ENCODE measurements at places on chromosomes 7 and 10. TPM values are rescaled to one million over a fixed set of nuclear protein-coding genes. Genes with fewer than 3 reads are reported as not detected.

DNA sequence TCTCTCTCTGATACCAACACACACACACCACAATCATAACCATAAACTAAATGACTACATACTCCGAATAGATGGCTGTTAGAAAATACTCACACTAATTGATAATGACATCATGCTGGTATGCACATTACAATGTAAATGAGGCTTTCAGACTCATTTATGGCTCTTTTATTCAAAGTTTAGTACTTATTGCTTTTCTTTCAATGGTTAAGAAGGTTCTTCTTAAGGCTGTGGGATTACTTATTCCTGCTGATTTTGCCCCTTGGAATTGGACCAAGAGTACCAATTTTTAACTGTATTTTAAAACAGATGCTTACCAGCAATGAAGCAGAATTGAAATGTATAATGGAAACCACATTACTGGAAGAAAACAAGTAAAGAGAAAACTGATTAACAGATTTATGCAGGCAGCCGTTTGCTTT lies 20.6 kb upstream of the CABCOCO1 start:
- DNase-seq, result no peak
- H3K4me1 ChIP-seq, result peaks cover 8% of the 10 kb centered on the region
- no peak overlapping the region for H3K27ac ChIP-seq
- H3K4me3 ChIP-seq, result no peak overlapping the region
- no peaks in the 10 kb centered on the region for H3K27me3 ChIP-seq

GRCh38 chr7:522071-522950 lies 2.7 kb upstream of the PDGFA start:
- peaks cover 32% of the 10 kb centered on the region for H3K4me1 ChIP-seq
- peaks cover 32% of the 10 kb centered on the region for H3K27me3 ChIP-seq
- H3K36me3 ChIP-seq, result no peaks in the 10 kb centered on the region
- H3K27ac ChIP-seq, result peak overlapping the region; percentile 6

GRCh38 chr7:156021471-156021870 lies 209.2 kb upstream of the SHH start:
- no peaks in the 10 kb centered on the region for H3K36me3 ChIP-seq
- no peak for DNase-seq
- H3K27ac ChIP-seq, result no peak overlapping the region

DNA sequence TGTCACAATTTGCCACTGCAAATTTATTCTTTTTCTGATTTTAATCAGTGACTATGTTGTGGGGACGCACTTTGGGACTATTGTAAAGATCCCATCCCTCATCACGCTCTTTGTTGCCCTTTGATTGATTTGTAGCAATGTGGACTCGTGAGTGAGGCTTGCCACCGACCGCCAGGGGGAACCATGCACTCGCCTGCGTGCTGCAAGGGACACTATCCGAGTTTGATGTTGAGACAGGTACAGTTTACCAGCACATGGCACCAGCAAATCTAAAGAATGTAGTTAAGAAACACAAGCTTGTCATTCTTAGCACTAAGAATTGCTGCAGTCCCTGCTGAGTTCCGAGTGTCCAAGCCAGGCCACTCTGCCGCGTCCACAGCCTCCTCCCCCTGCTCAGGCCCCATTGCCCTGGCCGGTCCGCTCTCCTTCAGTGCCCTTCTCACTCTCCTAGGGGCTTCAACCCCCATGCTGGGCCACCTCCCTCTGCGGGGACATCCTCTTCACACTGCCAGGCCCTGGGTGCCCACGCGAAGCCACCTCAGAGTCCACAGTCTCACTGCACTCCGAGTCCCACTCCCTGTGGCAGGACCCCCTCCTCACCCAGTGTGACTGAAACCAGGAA lies 2.0 kb upstream of the SFTPA2 start:
- no peak overlapping the region for H3K4me3 ChIP-seq
- H3K4me1 ChIP-seq, result peaks cover 5% of the 10 kb centered on the region
- peak; percentile 90 for DNase-seq
- no peaks in the 10 kb centered on the region for H3K27me3 ChIP-seq
- no peak overlapping the region for H3K27ac ChIP-seq

GRCh38 chr7:143451122-143451521 lies 7.9 kb downstream of the TAS2R60 start:
- H3K27me3 ChIP-seq, result no peaks in the 10 kb centered on the region
- no peak overlapping the region for H3K27ac ChIP-seq
- H3K4me1 ChIP-seq, result no peaks in the 10 kb centered on the region
- no peaks in the 10 kb centered on the region for H3K36me3 ChIP-seq
- no peak for DNase-seq

DNA sequence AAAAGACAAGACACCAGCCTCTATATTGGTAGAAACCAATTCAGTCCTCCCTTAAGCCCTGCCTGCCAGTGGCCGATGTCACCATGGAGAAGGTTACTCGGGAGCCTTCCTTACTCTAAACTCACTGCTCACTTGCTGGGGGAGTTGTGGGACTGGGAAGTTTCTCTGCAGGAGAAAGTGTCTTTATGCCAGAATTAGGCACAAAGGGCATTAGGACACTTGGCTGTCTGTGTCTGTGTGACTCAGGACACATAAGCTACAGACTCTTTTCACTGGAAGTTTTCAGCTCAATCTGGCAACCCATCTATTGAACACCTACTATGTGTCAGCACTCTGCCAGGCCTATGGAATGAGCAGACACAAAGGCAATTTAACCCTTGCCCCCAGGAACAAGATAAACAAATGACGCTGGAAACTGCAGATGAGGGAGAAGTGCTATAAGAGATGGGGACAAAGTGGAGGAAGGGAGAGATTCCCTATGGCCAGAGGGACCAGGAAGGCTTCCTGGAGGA lies 49.5 kb upstream of the CACUL1 start:
- no peaks in the 10 kb centered on the region for H3K27me3 ChIP-seq
- H3K27ac ChIP-seq, result no peak overlapping the region
- H3K36me3 ChIP-seq, result no peaks in the 10 kb centered on the region
- DNase-seq, result no peak
- H3K4me3 ChIP-seq, result no peak overlapping the region
- no peaks in the 10 kb centered on the region for H3K4me1 ChIP-seq

GRCh38 chr10:6145166-6145987 lies 56.5 kb downstream of the RBM17 start:
- H3K27ac ChIP-seq, result peak overlapping the region; percentile 84
- peaks cover 13% of the 10 kb centered on the region for H3K4me1 ChIP-seq
- H3K4me3 ChIP-seq, result peak overlapping the region; percentile 79
- DNase-seq, result no peak
- no peaks in the 10 kb centered on the region for H3K27me3 ChIP-seq

DNA sequence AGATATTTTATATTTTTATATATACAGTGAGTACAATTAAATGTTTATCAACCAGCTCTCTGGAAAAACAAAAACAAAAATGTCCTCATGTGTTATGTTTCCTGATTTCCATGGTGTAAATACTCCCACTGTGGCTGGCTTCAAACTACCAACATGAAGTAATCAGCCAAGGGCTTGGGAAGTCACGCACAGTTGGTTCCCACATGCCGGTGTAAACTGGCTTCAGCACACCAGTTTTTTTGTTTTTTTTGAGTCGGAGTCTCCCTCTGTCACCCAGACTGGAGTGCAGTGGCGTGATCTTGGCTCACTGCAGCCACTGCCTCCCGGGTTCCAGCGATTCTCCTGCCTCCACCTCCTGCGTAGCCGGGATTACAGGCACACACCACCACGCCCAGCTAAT lies 11.8 kb downstream of the OSBPL3 start:
- DNase-seq, result no peak
- no peak overlapping the region for H3K27ac ChIP-seq
- H3K36me3 ChIP-seq, result no peaks in the 10 kb centered on the region
- no peak overlapping the region for H3K4me3 ChIP-seq
- peaks cover 14% of the 10 kb centered on the region for H3K4me1 ChIP-seq
- H3K27me3 ChIP-seq, result no peaks in the 10 kb centered on the region

- no peak overlapping the region for H3K27ac ChIP-seq
- DNase-seq, result no peak
Measured at GRCh38 chr10:125584954-125585353, 98.0 kb downstream of the TEX36 start.

DNA sequence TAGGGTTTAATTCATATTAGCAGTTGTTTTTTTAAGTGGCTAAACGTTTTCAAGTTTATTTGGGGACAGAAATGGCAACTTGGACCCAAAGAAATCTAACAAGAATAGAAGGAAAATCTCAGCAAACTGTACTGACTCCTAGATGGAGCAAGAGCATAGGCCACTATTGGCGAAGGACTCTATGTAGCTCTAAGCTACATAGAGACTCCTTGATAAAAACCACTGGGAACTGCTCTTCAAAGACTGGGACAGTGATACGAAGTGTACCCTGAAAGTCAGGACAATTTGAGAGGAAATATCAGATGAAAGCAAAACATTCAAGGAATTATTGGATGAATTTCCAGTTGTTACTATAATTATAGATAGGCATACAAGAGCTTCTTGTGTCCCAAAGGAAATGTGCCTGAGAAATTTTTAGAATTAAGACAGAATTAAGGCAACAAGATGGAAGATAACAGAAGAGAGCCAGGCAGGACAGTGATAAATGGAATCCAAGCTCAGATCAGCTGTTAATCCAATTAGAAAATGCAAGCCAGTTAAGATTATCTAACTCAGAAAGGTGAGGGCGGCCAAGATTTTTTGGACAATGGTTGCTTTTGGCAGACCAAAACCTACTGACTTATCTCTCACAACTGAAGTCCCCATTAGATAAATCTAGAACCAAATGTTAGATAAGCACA lies 103.7 kb upstream of the IFRD1 start:
- no peak for DNase-seq
- no peak overlapping the region for H3K27ac ChIP-seq
- H3K27me3 ChIP-seq, result no peaks in the 10 kb centered on the region
- peaks cover 24% of the 10 kb centered on the region for H3K36me3 ChIP-seq

DNA sequence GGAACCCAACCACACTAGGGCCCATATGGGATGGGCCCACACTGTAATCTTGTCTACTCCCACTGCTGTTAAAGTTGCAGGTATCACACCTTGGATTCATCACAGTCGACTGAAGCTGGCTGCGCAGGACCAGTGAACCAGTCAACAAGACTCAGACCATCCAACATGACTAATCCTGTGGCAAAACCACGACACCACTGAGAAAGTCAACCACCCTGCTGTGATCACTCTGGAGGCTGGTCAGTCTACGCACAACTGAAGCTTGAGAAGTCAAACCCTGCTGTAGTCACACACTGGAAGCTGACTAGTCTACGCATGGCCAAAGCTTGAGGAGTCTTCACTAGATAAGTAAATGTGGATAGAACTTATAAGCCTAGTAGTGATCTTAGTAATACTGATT lies 9.6 kb upstream of the CYREN start:
- no peak overlapping the region for H3K27ac ChIP-seq
- no peaks in the 10 kb centered on the region for H3K27me3 ChIP-seq
- no peaks in the 10 kb centered on the region for H3K4me1 ChIP-seq
- no peak overlapping the region for H3K4me3 ChIP-seq

- no peaks in the 10 kb centered on the region for H3K27me3 ChIP-seq
- H3K4me3 ChIP-seq, result no peak overlapping the region
- H3K4me1 ChIP-seq, result no peaks in the 10 kb centered on the region
- no peak overlapping the region for H3K27ac ChIP-seq
- no peaks in the 10 kb centered on the region for H3K36me3 ChIP-seq
Measured at GRCh38 chr10:70537398-70538194, 59.0 kb downstream of the PALD1 start.

DNA sequence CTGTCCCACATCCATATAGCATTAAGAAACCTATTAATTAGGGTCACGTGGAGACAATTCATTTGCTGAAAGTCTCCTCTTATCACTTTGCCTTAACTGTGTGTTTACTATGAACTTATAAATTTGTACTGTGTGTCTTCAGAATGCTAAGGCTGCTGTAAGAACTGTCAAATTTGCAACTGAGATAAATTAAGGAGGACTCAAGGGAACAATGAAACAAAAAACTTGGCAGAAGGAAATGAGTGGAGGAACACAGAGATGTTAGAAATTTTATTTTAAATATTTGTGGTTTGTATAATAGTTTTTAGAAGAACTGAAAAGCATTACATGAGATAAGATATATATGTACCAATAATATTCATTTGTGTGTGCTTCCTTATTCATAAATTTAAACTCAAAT lies 1005.3 kb upstream of the SORCS1 start:
- H3K27me3 ChIP-seq, result no peaks in the 10 kb centered on the region
- H3K27ac ChIP-seq, result no peak overlapping the region
- H3K4me1 ChIP-seq, result no peaks in the 10 kb centered on the region
- H3K4me3 ChIP-seq, result no peak overlapping the region

- peaks cover 29% of the 10 kb centered on the region for H3K36me3 ChIP-seq
- no peak overlapping the region for H3K27ac ChIP-seq
- peaks cover 36% of the 10 kb centered on the region for H3K4me1 ChIP-seq
- DNase-seq, result no peak
Measured at GRCh38 chr7:17311952-17312351, 13.5 kb downstream of the AHR start.

DNA sequence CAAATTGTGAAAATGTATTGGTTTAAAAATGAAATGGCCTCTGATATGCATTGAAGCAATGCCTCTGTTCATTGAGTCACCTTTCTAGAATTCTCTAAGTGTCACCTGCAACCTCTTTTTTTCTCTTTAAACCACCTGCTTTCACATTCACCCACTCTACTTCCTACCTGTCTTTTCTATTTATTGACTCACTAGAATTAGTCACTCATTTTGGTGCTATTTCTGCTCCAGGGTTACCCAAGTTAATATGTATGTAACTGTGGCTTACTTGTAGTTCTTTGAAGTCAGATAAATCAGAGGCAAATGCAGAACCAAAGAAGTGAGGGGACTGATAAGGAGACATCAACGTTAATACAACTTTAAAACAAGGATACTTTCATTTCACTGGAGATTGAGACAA lies 674.7 kb downstream of the CCSER2 start:
- no peaks in the 10 kb centered on the region for H3K27me3 ChIP-seq
- no peak for DNase-seq
- H3K4me1 ChIP-seq, result no peaks in the 10 kb centered on the region

DNA sequence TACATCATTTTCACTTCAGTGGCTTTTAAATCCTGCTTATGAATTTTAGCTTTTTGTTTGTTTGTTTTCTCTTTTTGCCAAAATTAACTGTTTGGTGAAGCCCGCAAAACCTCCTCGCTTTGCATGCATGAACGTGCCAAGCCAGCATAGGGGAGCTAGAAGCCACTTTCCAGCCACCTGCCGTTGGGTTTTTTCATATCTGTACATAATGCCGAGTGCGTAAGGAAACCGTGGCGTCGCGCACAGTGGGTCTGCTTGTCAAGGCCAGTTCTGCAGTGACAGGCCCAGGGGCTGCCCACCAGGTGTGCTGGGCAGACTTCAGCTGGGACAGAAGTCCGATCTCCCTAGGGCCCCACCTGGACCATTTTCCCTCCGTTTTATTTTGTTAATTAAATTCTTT lies 41.1 kb downstream of the WIPI2 start:
- peaks cover 57% of the 10 kb centered on the region for H3K36me3 ChIP-seq
- peak overlapping the region; percentile 70 for H3K27ac ChIP-seq
- no peak overlapping the region for H3K4me3 ChIP-seq
- H3K4me1 ChIP-seq, result peaks cover 15% of the 10 kb centered on the region
- no peak for DNase-seq
- no peaks in the 10 kb centered on the region for H3K27me3 ChIP-seq

The GIMAP7 gene
- 47.0 TPM for total RNA-seq

The GET4 gene
- 35.1 TPM for total RNA-seq

The POLD2 gene
- 60.2 TPM for total RNA-seq

The CCDC136 gene
- total RNA-seq, result 3.1 TPM

The PWWP2B gene
- 26.0 TPM for total RNA-seq

The MYPN gene
- not detected for total RNA-seq

The LIPM gene
- not detected for total RNA-seq

The STOX1 gene
- total RNA-seq, result 0.46 TPM

The ZSCAN21 gene
- 10.0 TPM for total RNA-seq
